ENCODE measurements at places on chromosomes 4 and X.
A peak's percentile ranks its signal among the peaks of the same experiment; 100 is the strongest.

DNA sequence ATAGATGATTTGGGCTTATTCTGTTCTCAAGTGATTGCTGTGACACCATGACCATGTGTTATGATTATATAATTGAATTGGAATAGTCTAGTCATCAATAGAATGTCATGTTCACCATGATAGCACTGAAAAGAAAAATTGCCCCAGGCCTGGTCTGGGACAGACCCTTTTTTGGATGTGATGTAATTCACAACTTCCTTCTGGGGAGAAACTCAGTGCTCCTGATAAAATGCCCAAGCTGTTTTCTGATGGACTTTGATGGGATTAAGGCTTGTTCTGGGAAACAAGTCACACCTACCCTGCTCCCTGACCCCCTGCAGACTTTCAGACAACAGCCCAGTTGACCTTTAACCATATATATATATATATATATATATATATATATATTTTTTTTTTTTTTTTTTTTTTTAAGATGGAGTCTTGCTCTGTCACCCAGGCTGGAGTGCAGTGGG is 65.3 kb downstream of the RHOH start:
- DNase-seq = no peak

- no peak for DNase-seq
Observed at GRCh38 chrX:33190016-33190415, 21.3 kb downstream of the DMD start.

DNA sequence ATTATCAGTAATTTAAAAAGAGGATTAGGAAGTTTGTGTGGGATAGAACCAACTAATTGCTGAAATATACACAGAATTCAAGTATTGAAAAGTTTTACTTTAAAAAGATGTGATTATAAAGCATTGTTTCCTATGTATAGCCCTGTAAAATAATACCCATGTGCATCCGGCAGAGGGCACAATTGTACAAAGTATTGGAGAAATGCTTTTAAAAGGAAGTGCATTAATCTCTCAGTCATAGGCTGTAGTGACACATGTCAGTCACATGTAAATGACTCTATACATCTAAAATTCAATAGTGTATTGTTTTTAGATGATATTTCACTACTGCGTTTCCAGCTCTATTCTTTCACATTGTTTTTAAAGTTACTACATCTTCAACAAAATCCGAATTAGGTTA is 9.7 kb upstream of the GEMIN8 start:
- peak; percentile 30 for DNase-seq

DNA sequence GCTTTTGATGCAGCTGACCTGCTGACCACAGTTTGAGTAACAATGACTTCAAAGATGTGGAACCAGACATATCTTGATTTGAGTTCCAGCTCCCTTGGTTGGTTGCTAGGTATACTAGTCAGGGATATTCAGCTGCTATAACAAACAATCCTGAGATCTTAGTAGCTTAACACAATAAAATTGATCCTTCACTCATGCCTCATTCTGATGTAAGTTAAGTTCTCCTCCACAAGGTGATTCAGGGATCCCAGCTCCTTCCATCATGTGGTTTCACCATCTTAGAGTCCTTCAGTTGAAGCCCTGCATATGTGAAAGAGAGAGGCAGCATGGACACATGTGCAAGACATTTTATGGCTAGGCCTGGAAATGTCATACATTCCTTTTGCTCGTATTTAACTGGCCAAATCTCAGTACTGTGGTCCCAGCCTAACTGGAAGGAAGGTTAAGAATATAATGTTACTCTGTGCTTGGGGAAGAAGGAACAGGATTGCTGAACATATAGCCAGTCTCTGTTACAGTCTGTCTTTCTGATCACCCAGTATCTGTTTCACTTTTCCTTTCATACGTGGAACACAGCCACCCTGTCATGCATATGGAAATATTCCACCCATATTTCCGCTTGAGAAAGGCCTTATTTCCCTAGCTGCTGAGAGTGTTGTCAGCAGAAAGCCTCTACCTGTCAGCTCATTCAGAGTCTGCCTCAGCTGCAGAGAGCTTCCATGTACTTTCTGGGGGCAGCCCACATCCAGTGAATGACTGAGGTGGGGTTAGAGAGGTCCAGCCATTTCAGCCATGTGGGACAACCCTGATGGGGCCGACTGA is 7.1 kb downstream of the SMIM9 start:
- no peak for DNase-seq

DNA sequence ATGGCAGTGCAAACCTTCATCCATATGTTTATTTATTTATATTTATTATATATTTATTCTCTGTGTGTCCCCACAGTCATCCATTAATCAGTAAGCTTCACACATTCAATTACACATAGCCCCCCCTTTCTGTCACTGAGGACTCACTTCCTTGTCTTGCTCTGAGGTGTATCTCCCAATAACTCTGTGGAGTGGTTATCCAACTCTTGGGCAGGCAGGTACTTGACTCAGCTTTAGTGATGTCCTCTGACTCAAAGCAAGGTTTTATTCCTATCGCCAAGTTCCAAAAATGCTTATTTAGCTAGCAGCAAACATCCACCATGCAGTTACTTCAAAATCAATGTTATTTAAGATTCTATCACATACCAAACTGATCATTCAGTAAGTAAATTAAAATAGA is 25.2 kb upstream of the NDP start:
- no peak for DNase-seq

GRCh38 chrX:134868771-134869495 is 121.9 kb upstream of the SMIM10 start:
- no peak for DNase-seq

- no peak for DNase-seq
Observed at GRCh38 chr4:164509951-164510350, 244.0 kb upstream of the SMIM31 start.

DNA sequence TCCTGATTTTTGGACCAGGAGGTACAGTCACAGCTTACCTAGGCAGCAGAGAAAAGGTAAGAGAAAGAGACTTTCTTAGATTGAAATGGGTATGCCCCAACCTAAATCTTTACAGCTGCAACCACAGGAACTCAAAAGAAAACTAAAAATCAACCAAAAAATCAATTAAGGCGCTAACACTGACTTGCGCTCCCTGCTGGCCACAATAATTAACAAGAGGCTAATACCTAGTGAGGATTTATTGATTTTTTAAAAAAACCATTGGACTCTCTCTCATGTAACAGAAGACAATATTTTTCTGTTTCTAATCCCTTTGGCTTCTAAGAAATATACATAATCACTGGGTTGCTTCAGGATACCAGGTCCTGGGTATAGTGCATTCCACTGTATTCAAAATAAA is 153.9 kb upstream of the TENM3 start:
- no peak for DNase-seq

- no peak for DNase-seq
Observed at GRCh38 chr4:189200353-189200752, 740.3 kb upstream of the FRG1 start.

DNA sequence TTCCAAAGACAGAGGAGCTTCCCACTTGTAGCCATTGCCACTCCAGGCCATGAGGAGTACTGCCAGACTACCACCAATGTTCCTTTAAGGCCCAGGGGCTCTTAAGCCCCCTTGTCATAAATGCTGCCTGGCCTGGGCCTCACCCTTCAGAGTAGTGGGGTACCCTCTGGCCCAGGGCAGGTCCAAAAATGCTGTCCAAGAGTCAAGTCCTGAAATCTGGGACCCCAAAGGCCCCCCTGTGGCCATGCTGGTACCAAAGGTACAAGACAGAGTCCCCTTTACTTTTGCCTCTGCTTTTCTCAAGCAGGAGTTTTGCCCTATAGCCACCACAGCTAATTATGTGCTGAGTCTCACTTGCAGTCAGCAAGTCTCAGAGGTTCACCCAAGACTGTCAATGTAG is 16.4 kb downstream of the RAB33B start:
- no peak for DNase-seq

DNA sequence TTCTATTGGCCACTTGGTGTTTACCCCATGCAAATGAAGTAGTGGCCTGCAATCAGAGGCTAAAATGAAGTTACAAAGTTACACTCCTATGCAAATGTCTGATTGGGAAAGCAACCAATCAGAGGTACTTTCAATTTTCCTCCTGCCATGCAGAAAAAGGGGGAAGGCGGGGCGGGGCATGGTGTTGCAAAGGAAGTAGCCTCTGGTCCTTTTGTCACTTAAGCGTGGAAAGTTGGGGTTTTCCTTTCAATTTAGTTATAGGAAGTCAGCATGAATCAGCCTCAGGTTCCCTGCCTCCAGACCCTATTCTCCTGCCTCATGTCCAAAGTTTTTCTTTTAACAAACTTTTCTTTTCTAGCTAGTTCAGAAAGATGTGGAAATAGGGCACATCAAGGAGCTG is 69.3 kb downstream of the GPC4 start:
- DNase-seq = no peak

GRCh38 chr4:111323496-111323895 is 700.6 kb upstream of the PITX2 start:
- no peak for DNase-seq

- DNase-seq = no peak
Observed at GRCh38 chr4:113444386-113444785, 317.2 kb downstream of the CAMK2D start.

GRCh38 chrX:10160211-10160610 is 3.4 kb downstream of the CLCN4 start:
- DNase-seq = no peak

GRCh38 chr4:111985426-111985825 is 159.8 kb upstream of the FAM241A start:
- DNase-seq = no peak

DNA sequence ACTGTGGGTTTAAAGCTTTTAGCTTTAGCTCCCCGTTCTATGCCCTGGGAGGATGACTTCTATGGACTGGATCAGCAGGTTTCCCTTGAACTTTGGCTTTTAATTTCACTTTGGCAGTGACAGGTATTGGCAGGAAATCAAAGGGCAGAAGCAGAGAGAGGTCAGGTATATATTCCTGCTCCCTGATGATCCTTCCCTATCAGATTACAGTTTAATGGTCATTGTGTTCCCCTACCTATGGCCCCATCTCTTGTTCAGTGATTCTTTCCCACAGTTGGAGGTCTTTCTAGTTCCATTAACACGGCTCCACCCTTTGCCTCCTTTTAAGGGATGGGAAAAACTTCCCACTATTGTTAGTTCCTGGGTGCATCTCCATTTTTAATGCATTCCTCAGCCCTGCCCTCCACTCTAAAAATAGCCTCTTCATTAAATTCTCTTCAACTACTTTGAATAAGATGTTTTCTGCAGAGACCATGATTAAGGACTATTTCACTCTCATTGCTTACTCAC is 107.8 kb upstream of the TMEM47 start:
- DNase-seq = no peak

GRCh38 chrX:11426712-11427452 is 133.7 kb downstream of the AMELX start:
- DNase-seq = no peak

GRCh38 chrX:115960440-115961084 is 210.0 kb upstream of the AGTR2 start:
- no peak for DNase-seq

- DNase-seq = no peak
Observed at GRCh38 chrX:21610168-21610567, 48.0 kb downstream of the KLHL34 start.

DNA sequence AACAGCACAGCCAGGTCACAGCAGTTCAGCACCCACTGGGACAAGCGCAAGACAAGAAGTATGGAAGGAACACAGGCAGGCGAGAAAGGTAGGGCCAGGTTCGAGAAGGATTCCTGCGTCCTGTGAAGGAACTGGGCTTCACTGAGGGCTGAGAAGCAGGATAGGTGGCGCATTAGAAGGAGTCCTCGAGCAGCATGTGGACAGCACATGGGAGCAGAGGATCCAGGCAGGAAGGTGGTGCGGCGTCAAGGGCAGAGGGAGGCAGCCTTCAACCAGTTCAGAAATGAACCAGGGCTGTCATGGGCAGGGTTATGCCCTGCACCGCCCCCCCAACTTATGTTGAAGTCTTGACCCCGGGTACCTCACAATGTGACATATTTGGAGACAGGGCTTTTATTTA is 30.8 kb upstream of the LAP3 start:
- DNase-seq = no peak

DNA sequence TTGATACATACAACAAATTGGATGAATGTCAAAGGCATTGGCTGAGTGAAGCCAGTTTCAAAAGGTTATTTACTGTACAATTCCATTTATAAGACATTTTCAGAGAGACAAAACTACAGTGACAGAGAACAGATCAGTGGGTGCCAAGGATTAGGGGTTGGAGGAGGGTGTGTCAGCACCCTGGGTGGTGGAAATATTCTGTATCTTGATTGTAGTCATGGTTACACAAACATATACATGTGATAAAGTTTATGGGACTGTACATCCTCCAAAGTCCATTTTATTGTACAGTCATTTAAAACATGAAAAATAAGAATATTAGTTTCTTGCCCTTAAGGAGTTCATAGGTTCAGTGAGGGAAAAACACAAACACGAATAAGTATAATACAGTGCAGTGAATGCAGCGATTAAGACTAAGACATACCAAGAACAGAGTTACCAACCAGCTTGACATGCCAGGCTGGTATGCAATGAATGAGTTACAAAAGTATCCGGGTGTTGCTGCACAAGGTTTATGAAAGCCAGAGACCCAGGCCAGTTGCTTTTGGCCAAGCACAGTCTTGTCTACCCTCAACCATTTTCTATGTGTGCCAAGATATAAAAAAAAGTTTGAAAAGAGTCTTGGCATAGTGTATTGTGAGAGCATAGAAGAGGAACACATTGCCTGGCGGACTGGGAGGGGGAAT is 123.6 kb downstream of the MSL3 start:
- no peak for DNase-seq

GRCh38 chr4:114163051-114163450 is 183.6 kb upstream of the ARSJ start:
- DNase-seq = no peak

DNA sequence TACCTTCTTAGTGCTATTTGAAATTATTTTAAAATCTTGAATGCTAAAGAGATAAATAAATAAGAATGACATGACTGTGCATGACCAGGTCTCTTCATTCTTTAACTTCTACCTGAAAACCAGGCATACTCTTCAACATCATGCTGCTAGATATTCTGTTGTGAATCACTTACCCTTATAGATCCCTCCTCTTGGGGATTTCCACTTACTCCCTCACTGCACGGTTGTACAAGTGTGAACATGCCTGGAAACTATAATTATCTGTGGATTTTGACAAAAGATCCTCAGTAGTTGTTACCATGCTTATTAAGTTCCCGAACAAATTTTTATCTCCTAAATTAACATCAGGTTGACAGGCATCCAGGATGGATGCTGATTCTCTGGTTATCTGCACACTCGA is 54.3 kb downstream of the ADGRL3 start:
- DNase-seq = no peak

DNA sequence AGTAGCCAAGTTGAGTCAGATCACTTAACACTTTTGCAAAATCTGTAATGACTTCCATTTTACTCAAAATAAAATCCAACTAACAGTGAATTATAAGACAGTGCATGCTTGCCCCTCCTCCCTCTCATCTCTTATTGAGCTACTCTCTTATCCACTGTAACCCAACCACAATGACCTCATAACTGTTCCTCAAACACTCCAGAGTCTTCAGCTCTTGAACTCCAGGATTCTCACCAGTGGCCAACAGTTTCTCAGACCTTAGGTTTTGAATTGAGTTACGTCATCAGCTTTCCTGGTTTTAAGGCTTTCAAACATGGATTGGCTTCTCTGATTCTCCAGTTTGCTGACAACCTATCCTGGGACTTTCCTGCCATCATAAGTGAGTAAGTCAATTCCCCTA is 938.3 kb downstream of the RAB28 start:
- DNase-seq = no peak
